BJ (cell line): ENCODE measurements at places on chromosomes 6 and 20.

GRCh38 chr6:54011277-54011648 is 100.0 kb upstream of the MLIP start:
- no peak for DNase-seq

GRCh38 chr6:354631-355280 is 36.8 kb upstream of the IRF4 start:
- DNase-seq: no peak

DNA sequence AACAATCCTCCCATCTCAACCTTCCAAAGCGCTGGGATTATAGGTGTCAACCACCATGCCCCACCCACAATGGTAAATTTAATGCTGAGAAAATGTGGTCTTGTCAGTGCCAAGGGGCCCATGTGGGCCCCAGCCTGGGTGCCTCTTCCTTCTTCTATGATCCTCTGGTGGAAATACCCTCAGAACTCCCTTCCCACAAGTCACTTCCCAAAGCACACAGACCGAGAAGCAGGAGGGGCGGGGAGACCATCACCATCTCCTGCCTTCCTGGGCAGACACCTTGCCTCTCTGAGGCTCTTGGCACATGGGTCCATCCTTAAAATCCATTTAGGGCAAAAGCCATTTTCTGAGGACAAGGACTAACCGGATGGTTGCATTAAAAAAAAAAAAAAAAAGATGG is 59.0 kb downstream of the NOL4L start:
- no peak for DNase-seq

- no peak for DNase-seq
These were observed 842.2 kb upstream of the MAP3K7 start for GRCh38 chr6:91428953-91429560.

DNA sequence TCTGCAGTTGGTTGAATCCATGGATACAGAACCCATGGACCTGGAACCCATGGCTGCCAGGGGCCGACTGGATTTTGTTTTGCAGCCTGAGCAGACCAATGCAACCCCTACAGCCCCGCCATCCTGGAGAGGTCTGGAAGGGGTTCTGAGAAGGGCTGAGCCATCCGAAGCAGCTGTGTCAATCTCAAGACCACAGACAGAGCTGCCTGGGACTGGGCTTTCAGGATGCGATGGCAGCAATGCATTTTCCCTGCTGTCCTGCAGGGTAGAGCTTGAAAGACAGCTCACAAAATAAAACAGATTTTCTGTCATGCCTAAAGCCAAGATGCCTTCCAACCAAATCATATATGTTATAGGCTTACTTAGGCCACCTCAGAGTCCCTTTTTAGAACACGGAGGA is 125.8 kb upstream of the NXT1 start:
- DNase-seq: no peak

DNA sequence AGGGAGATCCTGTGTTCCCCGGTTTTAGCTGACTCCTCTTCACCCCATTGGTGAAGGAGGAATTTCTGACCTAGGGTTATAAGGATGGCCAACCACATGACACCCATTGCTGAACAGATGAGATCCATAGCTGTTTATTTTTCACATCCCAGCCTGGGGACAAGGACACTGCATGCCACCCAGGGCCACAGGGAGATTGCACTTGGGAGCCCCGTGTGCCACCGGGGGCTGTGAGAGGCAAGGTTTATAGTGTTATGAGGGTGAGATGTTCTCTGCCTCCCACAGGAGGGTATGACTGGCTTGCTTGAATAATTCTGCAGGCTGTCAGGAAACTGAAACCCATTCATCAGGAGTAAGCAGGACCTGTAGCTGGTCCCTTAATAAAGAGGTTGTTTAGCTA is 14.7 kb upstream of the SLPI start:
- no peak for DNase-seq

GRCh38 chr20:59825944-59826759 is 107.3 kb downstream of the SYCP2 start:
- DNase-seq: no peak

DNA sequence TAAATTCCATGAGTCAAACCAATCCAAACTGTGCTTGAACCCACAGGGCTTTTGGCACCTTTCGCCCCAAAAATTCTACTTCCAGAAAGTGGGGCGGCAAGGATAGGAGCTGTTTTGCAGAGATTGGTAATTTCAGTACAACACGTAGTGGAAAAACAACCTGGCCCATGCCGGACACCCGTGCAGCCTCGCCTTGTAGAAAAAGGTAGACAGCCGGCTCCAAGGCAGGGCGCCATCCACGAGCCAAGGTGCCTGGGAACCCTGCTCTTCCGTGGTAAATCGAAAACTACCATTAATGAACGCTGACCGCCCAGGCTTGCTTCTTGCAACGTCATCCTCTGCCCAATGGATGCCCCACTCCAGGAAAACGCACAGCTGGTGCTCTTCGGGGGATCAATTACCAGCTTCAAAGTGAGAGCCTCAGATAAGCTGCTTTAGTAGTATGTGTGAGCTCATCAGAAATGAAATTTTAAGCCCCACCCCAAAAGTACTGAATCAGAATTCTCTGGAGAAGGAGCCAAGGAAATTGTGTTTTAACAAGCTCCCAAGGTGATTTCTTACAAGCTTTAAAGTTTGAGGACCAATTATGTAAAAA is 1.8 kb downstream of the OOEP start:
- no peak for DNase-seq

- no peak for DNase-seq
These were observed 193.5 kb upstream of the CNR1 start for GRCh38 chr6:88359530-88360202.
